ENCODE measurements at places on chromosomes 5 and 9.

DNA sequence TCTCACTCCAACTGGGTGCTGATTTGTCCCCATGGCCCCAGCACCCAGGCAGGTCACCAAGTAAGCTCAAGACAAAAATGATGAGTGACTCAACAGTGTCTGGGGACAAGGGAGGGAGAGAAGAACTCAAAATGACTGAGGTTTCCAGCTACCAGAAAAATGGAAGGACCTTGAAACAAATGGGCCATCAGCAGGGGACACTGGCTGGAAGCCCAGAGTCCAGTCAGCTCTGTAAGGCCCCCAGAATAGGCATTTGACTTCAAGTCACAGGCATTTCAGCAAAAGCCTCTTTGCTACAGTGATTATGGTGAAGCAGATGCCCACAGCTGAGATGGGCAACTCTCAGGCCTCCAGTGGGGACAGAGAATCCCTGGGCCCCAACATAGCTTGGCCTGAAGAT is 139.0 kb upstream of the GABRP start:
- no peak for DNase-seq

DNA sequence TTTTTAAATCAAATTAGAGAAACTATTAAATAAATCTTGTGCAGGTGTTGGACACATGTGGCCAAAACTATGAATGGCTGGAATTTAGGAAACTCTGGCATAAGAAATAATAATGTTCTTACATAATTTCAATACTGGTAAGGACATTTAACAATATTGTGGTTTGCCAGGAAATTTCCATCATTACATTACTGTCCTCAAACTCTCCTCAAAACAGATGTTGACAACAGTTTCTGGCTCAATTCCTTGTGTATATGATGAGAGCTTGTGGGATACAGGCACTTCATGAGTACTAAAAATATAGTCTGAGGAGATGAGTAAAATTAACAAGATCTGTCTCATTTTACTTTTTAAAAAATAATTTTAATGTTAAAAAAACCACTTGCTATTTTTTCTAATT is 27.9 kb downstream of the MCTP1 start:
- DNase-seq, result no peak

DNA sequence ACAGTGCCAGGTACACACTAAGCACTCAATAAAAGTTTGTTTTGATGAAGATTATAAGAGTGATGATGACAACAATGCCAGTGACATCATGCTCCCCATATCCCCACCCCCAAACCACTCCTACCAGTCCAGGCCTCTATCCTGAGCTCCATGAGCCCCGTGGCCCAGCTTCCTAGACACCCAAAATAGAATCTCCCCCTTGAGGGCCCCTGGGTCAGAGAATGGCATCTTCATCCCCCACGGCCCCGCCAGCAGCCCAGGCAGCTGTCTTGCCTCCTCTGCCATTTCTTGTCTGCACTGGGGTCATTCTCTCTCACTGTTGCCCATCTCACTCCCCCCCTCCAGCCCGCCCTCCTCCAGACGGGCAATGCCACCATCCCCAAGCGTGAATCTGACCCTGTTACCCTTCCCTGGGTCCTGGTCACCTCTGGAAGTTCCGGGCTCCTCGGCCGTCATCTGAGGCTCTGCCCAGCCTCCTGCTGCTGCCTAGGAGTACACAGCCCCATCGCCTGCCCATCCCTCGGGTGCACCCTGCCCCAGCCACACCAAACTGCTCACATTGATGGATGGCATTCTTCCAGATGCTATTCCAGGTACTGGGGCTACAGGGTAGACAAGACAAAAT is 76.8 kb upstream of the LMX1B start:
- no peak for DNase-seq

- no peak for DNase-seq
Measured at GRCh38 chr9:114425126-114425525, 37.3 kb upstream of the AKNA start.

DNA sequence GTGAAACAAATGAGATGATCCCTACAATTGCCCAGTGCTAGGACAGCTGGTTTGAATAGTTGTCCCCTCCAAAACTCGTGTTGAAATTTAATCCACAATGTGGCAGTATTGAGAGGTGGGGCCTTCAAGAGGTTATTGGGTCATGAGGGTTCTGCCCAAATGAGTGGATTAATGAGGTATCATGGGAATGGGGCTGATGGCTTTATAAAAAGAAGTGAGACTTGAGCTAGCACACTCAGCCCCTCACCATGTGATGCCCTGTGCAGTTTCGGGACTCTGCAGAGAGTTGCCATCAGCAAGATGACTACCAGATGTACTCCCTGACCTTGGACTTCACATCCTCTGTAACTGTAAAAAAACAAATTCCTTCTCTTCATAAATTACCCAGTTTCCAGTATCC is 33.1 kb downstream of the RANBP6 start:
- no peak for DNase-seq

GRCh38 chr5:151572657-151573368 is 18.3 kb downstream of the FAT2 start:
- no peak for DNase-seq

- no peak for DNase-seq
Measured at GRCh38 chr5:522116-522515, 2.1 kb downstream of the SLC9A3 start.

- DNase-seq, result no peak
Measured at GRCh38 chr5:147902609-147903115, 3.7 kb downstream of the C5orf46 start.

- DNase-seq, result peak; percentile 40
Measured at GRCh38 chr9:1005043-1005667, 28.7 kb downstream of the DMRT3 start.

GRCh38 chr9:15300218-15300617 is 6.8 kb downstream of the TTC39B start:
- DNase-seq, result no peak

DNA sequence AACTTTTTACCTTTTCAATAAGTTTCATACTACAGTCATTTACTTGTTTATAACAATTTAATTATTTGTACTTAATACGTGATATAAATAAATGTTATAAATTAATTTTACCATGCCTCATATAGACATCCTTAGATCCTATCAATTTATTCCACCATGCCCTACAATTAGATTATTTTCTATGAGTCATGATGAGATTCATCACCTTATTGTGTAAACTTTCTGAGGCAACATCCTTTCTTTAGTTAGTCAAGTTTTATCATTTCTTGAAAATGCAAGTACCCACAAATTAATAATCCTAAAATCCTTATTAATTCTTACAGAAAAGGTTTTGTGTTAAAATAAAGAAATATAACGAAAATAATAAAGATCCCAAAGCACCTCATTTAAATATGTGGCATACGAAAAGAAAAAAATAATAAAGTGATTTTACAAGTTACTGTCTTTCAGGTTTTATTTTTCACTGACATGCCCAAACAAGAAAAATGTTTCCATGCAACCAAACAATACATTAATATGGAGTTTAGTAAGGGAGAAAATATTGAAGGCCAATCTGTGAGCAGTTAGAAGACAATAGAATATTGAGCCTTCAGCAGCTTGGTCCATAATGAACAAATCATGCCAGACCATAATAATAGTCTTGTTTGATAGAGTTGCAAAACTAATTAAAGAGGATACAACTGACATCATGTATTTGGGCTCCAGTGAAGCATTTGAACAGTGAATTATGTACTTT is 188.7 kb upstream of the MRPS30 start:
- DNase-seq, result no peak

DNA sequence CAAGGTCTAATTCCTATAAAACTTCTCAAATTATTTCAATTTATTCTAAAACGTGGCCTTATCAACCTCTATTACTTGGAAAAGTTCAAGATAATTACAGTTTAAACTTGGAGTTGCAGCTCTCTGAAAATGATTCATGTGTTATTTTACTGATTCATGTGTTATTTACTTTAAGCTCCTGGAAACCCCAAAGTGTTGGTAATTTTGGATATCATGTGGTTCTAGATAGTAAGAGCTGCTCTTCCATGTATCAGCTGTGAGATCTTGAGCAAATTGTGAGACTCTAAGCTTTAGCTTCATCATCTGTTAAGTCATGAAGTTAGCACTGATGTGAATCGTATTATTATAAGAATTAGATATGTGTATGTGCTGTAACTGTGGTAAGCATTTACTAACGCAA is 749.2 kb downstream of the TLE4 start:
- no peak for DNase-seq

DNA sequence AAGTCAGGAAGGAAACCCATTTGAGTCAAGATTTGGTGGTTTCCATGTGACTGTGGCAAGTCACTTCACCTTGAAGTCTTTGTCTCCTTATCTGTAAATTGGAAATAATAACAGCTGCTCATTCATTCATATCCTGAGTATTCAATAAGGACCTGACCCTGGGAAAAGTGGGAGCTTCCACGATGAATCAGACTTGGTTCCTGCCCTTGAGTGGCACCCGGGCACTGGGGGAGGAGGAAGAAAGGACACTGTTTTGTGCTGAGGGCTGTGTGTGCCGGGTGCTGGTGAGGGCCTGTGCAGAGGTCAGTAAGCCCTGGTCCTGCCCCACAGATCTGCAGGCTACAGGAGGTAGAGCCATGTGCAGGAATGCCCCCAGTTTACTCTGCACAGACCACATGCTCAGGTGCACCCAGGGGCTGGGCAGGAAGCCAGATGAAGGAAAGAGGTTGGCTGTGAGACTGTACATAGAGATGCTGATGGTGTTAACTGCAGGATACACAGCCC is 6.8 kb downstream of the NDST1 start:
- DNase-seq, result no peak

- DNase-seq, result no peak
Measured at GRCh38 chr5:61625681-61626621, 293.9 kb downstream of the ZSWIM6 start.

- DNase-seq, result no peak
Measured at GRCh38 chr9:8736805-8737204, 937.2 kb upstream of the DMAC1 start.

- DNase-seq, result no peak
Measured at GRCh38 chr5:99243111-99243510, 314.3 kb upstream of the CHD1 start.

GRCh38 chr9:110835404-110835803 is 166.8 kb downstream of the MUSK start:
- peak; percentile 78 for DNase-seq

GRCh38 chr9:137199411-137200121 is 975 bp downstream of the TPRN start:
- no peak for DNase-seq

- DNase-seq, result no peak
Measured at GRCh38 chr5:168648576-168648975, 69.4 kb upstream of the PANK3 start.

DNA sequence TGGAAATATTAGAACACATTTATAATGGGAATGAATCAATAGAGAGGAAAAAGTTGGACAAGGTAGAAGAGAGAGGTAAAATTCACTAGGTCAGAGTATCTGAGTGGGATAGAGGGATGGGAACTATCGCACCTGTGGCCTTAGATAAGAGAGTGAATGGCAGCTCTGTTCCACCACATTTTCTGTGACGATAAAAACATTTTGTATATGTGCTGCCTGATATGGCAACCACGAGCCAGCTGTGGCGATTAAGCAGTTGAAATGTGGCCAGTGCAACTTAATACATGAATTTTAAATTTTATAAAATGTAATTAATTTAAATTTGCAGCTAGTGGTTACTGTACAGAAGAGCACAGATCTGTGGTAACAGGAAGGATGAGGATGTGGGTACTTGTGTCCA is 46.7 kb downstream of the ZNF354A start:
- DNase-seq, result no peak

DNA sequence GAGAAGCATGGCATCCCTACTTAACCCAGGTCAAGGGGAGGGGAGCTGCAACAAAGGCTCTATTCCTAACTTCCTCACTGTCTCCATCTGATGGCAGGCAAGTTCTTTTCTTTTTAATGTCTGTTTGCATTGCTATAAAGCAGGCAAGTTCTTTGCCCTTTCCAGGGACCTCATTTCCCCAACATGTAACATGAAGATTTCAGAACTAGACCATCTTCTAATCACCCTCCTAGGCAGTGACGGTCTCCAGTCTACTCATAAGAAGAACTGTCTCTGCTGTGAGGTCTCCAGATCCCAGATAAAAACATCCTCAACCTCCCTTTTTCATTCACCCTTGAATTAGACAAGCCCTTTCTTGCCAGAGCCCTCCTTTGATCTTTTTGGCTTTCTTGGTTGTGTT is 42.1 kb downstream of the PPP1R2B start:
- DNase-seq, result no peak

DNA sequence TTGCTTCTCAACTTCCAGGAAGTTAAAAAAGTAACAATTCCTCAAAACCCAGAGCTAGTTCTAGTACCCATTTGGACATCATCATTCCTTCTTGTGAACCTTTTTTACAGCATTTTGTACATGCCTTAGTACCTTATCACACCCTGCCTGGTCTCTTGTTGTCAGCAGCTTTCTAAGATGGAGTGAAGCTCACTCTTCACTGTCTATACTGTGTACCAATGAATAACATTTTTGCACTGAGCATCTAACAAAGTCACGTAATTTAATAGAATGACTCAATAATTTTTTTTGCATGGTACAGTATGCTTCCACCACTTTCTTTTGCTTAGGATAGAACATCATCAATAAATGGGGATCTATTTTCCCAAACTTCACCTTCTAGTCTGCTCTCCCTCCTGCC is 29.8 kb downstream of the ALDH1A1 start:
- no peak for DNase-seq

DNA sequence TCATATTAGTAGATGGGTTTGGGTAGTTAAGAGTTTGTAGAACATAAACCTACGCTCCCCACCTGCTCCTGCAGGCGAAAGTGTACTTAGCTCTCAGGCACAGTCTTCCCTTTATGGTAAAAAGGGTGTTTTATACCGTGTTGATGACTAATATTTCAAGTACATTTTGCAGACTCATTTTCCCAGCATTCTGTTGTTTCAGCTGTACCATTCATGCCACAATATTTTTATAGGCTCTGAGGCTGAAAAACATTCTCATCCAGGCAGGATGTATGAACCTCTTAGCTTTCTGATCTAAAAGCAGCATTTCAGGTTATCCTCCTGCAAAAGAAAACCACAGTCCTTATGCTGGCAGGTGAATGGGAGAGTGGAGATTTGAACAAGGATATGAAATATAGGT is 231.4 kb downstream of the NR2F1-AS1 start:
- no peak for DNase-seq

- DNase-seq, result no peak
Measured at GRCh38 chr5:41815261-41815660, 55.0 kb downstream of the OXCT1 start.

DNA sequence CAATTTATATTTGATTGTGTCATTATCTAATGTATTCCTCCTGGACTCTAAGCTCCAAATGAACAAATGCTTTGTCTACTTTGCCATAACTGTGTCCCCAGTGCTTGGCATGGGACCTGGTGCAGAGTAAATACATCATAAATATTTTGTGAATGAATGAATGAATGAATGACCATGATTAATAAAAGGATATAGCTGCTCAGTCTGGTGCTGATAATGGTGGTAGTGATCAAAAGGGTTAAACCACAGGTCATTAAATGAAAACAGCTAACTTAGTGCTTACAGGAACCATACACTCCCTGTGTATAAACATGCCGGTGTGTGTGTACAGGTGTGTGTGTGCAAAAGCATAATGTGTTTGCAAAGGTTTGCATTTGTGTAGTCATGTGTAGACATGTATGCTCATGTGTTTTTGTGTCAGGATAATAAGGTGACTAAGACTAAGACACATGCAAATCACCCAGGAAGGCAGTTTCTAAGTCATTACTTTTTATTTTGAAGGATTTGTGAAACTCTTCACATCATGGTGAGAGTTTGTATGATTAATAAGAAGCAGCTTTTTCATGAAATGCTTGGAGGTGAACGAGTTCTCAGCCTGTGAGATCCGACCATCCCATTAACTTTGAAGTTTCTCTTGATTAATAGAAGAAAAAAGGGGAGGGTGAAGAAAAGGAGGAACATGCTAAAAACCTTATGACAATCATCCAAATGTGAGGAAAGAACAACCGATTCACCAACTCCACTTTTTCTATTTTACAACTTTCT is 24.6 kb downstream of the SPARC start:
- no peak for DNase-seq
